Natural killer cell treated with Interleukin-12 subunit alpha and Interleukin-12 subunit beta and Interleukin-15 and Interleukin-18, amount 100 ng/mL, for 72 hours (primary cell): ENCODE measurements at places on chromosomes 11 and 22. TPM values are rescaled to one million over a fixed set of nuclear protein-coding genes. Genes with fewer than 3 reads are reported as not detected.

The MLC1 gene
- total RNA-seq = 4.5 TPM

The RIBC2 gene
- 1.2 TPM for total RNA-seq

The MFRP gene
- not detected for total RNA-seq

The APOBEC3G gene
- 169 TPM for total RNA-seq

The LUZP2 gene
- not detected for total RNA-seq

The CHRM1 gene
- total RNA-seq = not detected

The SCN2B gene
- total RNA-seq = not detected

The KRTAP5-1 gene
- total RNA-seq = not detected

The RASL10A gene
- total RNA-seq = 2.0 TPM

- no peak for DNase-seq
These were observed 9.7 kb upstream of the RCN1 start for GRCh38 chr11:32081129-32081641.

DNA sequence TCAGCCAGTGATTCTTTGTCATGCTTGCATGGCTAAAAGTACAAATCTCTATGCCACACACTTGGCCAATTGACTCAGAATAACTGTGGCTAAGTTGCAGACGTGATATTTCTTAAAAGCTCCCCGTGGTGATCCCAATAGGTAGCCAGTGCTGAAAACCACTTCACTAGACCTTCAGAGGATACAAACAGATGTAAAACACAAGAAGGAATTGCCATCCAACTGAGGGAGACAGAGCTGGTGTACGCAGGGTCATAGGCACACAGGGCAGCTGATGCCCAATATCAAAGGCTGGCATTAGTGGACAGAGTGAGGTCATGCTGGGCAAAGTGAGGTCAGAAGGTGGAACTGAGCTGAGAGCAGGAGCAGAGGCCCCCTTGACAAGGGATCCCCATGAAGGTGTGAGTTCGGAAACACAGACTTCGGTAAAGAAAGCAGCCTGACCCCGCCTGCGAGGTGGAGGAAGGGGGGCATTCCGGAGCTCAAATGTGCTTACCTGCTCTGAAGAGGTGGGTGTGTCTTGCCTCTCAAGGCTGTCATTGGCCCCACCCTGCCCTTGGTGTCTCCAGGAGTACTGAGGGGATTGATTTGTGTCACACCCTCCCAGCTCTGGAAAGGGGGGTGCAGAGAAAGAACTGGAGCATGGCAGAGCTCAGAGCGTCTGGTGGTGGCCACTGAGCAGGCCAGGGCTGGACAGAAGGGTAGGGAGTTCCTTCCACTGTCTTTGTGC lies 344.9 kb upstream of the B3GAT1 start:
- no peak for DNase-seq

DNA sequence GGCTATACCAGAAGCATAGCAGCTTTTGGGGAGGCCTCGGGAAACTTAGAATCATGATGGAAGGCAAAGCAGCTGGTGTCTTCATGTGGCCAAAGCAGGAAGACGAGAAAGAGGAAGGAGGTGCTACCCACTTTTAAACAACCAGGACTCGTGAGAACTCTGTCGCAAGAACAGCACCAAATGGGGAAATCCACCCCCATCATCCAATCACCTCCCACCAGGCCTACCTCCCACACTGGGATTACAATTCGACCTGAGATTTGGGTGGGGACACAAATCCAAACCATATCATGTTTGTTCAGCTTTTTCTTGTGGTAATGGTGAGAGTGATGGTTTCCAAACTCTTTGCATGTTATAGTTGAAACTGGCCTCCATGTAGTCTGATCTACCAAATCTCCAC lies 32.5 kb upstream of the OR10D3 start:
- DNase-seq = no peak

DNA sequence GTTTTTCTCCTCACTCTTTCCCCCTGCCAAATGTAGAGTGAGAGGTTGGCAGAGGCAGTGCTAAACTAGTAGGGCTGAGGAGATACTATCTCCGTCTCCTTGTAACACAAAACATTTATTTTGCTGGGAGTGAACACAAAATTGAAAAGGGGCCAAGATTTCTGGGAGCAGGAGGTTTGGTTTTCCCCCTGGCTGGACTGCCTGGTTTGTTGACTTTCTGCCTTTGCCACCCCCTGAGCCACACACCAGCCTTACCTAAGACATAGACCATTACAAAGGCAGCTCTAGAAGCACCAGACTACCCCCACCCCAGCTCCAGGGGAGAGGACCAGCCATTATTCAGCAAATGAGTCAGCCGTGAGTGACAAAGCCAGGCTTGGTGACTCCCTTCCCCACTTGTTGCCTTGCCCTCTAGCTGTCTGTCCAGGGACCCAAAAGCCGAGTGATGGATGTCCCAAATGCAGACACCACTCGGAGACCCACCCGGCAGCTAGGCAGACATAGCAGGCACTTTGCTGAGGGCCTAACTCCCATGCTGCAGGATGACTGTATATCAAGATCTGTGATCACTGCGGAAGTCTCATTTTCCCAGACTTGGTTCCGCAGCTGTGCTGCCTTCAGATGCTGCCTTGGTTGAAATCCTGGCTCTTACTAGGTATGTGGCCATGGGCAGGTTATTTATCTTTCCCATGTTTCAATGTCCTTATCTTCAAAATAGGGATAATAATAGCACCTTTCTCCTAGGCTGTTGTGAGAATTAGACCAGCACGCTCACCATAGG lies 17.7 kb upstream of the CDON start:
- no peak for DNase-seq

- DNase-seq = no peak
These were observed 3.4 kb upstream of the KCTD17 start for GRCh38 chr22:37048133-37048532.

DNA sequence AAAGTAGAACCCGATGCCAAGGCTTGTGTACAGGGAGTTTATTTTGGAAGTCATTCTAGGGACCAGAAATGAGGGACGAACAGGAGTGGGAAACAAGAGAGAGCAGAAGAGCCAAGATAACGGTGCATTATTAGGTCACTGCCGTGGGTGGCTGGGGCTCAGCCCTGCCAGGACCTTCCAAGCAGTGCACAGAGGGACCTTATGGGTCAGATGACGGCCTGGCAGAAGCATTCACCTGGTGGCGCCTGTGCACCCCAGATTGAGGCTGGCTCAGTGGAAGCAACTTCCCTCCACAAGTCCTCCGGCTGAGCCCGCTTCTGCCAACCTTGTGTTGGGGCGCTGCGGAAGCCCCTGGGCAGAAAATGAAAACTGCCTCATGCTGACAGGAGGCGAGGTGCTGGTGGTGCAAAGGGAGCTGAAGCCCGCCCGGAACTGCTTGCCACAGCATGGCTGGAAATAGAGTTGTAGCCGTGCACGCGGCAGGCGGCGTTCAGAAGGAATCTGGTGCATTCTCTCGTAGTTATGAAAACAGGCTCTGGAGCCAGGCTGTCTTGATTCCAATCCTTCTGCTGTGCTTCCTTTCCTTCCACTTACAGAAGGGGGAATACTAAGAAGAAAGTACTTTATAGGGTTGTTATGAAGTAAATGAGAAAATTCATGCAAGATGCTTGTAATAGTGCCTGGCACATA lies 22.2 kb upstream of the TP53I11 start:
- DNase-seq = no peak

GRCh38 chr11:69050592-69051380 lies 2.1 kb downstream of the TPCN2 start:
- DNase-seq = peak; percentile 55

- DNase-seq = no peak
These were observed 8.2 kb downstream of the ALX4 start for GRCh38 chr11:44301564-44302271.

DNA sequence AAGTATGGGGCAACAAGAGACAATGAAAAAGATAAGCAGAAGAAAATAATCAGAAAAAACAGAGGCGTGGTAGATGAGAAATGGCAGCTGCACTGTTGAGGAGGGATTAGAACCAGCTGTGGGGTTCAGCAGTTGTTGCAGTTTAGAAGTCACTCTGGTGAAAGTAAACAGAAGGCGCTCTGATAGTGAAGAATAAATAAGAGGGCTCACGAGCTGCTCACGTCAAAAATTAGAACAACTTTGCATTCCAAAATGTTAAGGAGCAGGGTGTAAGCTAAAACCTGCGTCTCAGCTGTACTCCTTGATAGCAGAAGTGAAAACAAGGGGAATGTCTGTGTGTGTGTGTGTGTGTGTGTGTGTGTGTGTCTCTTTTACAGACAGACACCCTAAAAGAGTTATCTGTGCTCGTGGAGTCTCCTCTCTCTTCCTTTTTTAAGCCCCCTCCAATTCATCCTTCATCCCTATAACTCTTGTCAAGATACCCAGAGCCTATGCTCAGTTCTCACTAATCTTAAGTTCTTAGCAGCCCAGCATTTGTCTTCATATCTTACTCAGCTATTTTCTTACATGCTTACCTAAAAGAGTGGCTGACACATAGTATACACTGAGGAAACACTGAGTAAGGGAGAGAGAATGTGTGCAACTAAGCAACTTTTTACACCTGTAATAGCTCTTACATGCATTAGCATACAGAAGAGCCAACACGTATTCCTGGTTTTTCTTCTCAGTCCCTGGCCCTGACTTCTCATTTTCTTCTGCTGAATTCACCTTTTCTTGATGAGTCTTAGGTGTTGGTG lies 8.9 kb downstream of the TTC17 start:
- no peak for DNase-seq

GRCh38 chr22:26225207-26225606 lies 55.9 kb downstream of the SEZ6L start:
- no peak for DNase-seq

DNA sequence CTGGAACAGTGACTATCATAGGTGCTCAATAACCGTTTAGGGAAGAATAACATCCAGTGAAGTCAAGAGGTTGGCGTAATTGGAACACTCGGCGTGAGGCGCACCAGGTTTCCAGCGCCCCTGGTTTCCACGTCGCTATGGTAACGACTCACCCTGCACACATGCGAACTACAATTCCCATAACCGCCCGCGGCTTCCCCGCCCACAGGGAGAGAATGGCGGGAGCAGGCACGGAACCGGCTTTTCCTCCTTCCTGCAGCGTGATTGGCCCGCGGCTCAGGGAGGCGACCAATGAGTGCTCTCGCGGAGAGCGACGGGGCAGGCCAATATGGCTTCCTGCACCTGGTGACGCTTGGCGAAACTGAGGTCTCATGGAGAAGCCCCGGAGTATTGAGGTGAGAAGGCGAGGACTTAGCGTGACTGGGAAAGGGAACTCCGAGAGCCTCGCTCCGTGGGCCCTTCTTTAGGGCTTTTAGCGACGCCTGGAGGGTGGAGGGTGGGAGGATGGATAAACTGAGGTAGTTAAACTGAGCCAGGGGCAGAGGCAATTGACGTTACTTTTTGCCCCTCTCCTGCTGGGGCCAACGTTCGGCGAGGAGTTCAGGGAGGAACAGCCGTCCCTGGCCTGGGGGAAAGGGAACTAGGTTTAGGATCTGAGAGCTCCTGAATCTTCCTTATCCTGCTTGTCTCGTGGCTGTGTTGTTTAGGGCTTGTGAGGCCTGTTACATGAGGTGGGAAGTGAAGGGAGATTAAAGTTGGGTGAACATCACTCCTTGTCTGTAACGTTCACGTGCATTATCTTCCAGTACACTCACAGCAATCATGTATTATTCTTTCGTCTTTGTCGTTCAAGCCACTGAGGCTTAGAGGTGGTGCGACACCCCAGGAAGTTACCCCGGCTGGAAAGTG lies at the start of gene L3MBTL2:
TSS of gene L3MBTL2 (plus strand) at position 321 of the 909 bp plus-strand sequence. CDS start at position 372, 51 bp downstream.
- peak; percentile 98 for DNase-seq

GRCh38 chr11:60252213-60253108 lies 9.5 kb upstream of the MS4A4E start:
- no peak for DNase-seq

DNA sequence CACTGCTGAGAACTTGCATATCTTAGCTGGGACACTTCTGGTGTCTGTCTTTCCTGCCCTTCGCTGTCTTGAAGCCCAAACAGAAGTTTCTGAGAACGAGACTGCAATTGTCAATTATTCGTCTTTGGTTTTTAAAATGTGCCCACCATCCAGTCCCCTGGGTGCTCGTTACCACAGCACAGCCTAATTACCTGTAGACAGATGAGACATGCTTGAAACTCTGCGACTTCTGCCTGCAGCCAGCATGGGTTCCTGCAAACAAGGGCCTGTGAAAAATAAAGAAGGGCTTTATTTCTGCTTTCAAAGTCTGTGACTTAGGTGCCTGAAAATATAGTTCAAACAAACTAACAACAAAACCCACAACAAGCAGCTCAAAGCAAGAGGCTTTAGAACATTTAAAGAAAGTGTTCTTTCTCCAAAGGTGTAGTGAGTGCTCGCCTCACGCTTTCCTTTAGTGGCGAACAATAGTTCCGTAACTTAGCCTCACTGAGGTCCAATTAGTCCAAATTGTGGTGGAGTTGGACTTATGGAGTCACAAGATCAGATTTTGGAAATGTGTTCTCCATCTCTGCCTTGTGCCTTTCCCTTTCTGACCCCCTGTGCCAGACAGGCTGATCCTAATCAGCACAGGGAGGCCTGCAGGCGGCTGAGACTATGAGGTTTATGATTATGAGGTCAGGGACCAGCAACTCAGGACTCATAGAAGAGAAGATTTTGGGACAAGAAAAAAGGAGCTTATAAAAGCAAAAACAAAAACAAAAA lies 20.4 kb upstream of the GRAMD1B start:
- DNase-seq = no peak

GRCh38 chr22:37819105-37819433 lies 4.1 kb upstream of the GALR3 start:
- DNase-seq = no peak

DNA sequence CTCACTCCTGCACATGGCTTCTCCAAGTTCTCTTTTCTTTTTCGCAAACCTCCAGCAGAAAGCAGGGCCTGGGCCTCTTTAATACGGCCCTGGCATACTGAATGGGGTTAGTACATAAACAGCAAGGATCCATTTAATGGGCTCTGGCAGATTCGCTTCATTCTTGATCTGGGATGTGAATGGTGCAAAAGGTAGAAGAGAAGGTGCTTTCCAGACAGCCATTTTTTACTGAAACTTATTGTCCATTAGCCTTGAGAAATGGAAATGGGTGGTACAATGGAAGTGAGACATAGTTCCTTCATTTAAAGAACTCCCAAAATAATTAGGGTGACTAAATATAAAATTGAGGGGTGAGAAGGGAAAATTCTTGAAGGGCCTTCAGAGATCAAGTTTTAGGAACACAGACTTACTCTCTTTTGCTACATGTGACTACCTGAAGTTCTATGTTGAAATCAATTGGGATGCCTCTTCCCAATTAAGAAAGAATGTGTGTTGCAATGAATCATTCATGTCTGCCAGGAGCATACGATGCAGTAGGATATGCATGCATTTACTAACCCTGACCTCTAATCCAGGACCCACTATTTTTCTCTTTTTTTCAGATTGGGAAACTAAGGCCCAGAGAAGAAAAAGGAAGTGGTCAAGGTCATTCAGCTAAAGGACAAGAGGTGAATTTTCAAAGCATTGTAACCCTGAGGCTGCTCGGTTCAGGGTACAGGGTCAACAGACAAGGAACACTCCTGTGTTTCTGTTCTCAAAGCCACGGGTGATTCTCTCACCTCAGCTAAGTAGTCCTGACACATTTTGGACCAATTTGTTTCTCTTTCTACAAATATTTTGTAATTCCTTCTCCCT lies 144.1 kb downstream of the BBOX1 start:
- no peak for DNase-seq

GRCh38 chr11:72626414-72626936 lies 47.7 kb downstream of the PDE2A start:
- no peak for DNase-seq

DNA sequence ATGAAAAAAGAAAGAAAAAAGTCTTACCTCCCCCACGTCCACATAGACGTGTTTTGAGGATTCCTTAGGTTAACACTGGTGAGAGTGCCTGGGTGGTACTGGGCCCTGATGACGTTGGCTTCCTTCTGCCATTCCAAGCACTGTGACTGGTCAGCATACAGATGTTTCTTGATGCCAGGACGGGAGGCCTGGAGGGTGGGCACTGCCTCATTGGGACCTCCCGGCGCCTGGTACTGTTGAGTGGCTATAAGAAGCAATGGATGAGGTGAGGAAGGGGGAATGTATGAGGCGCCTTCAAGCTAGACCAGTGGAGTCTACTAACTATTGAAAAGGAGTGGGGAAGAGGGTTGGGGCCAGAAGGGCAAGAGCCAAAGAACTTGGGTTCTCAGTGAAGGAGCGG lies 45.3 kb downstream of the MICAL2 start:
- DNase-seq = no peak
